CD8-positive, alpha-beta memory T cell (primary cell): ENCODE measurements at places on chromosomes 16 and 17.

DNA sequence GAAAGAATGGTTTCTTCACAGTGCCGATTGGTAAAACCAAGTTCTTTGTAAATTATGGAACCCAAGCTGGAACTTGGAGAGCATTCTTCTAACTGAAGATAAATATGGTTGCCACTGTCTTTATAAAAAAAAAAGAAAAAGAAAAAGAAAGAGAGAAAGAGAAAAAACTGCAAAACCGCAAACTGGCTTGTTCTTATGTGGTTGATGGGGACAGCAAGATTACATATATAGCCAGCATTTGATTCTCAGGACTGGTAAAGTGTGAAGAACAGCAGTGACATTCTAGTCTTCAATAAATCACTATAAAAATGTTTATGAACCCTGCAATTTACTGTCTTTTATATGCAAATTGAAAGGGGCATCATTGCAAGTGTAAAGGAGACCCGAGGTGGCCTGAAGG is 605.1 kb downstream of the MAF start:
- no peak for DNase-seq

- no peak for DNase-seq
Observed at GRCh38 chr16:48220891-48221290, 23.2 kb upstream of the LONP2 start.

GRCh38 chr17:63956296-63956920 is 16.3 kb downstream of the SCN4A start:
- DNase-seq, result no peak

GRCh38 chr16:53944025-53944424 is 240.1 kb downstream of the FTO start:
- DNase-seq, result no peak

DNA sequence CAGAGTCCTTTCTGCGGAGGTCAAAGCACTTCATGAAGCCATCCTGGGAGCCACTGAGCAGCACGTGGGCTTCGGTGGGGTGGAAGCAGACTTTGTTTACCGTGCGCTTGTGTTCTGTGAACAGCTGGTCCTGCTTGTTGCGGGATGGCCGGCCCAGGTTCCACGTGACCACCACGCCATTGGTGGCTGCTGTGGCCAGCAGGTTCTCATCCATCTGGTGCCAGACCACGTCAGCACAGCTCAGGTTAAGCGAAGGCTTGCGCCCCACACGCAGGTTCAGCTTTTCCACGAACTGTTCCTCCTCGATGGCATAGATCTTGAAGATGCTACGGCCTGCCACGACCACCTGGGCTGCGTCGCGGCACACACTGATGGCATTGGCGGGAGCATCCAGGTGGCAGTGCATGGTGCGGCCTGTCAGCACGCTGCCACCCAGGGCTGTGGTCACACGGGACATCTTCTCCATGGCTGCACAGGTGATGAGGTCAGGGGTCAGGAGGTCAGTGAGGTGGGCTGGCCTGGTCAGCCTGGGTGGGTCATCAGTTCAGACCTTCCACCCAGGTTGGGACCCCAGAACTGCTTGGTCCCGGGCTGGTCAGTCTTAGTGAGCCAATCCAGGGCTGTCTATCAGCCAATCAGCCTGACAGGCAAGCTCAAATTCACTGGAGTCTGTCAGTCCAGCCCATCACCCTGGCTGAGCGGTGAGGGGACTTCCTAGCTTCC is 862 bp downstream of the WDR24 start:
- no peak for DNase-seq
